NCI-H2081 treated with DMSO at 0.1 percent for 48 hours (cell line): ENCODE measurements at places on chromosomes 5 and 9.

DNA sequence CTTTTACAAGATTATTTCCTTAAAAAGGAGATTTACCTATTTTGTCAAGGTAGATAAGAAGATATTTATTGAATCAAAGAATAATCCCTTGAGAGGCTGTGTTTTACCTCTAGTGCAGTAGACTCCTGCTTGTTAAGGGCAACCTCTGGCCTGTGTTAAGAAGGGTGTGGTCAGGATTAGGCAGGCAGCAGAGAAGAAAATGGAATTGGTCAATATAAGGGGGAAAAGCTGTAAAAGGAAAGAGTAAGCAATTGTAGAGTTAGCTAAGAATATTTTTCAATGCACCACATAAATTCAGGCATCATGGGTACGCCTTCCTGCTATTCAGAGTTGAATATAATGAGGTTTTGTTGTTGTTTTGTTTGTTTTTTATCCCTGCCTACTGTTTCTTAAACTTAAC is 6.2 kb downstream of the CCDC125 start:
- no peak for DNase-seq

GRCh38 chr5:168006456-168007130 is 284.9 kb upstream of the WWC1 start:
- DNase-seq: no peak

DNA sequence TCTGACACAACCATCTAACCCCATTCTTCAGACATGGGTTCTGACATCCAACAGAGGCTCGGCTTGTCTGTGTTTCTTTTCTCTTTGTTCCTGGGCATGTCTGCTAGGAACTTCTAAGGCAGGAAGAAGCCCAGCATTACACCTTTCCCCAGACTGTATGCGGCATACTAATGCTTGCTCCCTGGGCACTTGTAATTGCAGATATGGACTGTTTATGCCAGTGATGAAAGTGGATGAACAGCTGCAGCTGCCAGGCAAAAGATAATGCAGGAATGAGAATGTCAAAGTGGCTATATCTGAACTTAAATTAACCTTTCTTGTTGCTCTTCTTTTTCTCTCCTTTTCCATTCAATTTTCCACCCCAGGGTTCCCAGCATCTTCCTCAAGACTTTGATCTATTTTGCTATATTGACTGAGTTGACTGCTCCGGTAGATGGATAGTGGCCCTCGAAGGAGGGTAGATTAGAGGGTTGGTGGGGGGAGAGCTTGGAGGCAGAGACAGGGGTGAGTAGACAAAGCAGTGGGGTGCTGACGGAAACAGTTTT is 344.4 kb downstream of the MAN2A1 start:
- DNase-seq: no peak

DNA sequence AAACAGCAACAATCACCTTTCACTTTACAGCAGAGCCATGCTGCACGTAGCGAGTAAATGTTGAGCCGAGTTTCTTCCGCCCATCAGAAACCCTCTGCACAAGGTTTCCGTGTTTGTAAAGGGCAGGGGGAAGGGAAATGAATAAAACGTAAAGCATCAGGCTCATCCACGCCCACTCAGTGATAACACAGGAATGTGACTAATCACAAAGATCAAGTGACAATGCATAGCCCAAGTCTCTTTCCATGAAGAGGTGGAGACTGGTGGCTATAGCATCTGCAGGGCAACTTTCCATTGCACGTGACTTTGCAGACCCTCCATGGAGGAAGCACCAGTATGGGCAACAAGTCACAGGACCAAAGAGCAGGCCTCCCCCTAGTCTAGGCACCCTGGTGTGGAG is 56.6 kb downstream of the CAMSAP1 start:
- DNase-seq: no peak

DNA sequence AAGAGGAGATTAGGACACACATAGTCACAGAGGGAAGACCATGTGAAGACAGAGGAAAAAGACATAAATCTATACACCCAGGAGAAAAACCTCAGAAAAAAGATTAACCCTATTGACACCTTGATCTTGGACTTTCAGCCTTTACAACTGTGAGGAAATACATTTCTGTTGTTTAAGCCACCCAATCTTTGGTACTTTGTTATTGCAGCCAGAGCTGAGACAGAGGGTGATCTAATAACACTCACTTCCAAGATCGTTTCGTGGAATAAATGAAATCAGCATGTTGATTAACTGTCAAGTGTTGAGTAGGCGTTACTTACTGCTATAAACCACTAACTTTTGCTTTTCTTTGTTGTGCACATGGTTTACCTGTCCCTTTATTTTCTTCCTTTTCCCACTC is 361.2 kb upstream of the RIOK2 start:
- DNase-seq: no peak

GRCh38 chr5:74638970-74639806 is 1.3 kb downstream of the ENC1 start:
- no peak for DNase-seq

GRCh38 chr5:170449232-170449631 is 54.6 kb upstream of the KCNIP1 start:
- DNase-seq: no peak

- no peak for DNase-seq
Observed at GRCh38 chr5:6732634-6733410, 19.6 kb downstream of the TENT4A start.

DNA sequence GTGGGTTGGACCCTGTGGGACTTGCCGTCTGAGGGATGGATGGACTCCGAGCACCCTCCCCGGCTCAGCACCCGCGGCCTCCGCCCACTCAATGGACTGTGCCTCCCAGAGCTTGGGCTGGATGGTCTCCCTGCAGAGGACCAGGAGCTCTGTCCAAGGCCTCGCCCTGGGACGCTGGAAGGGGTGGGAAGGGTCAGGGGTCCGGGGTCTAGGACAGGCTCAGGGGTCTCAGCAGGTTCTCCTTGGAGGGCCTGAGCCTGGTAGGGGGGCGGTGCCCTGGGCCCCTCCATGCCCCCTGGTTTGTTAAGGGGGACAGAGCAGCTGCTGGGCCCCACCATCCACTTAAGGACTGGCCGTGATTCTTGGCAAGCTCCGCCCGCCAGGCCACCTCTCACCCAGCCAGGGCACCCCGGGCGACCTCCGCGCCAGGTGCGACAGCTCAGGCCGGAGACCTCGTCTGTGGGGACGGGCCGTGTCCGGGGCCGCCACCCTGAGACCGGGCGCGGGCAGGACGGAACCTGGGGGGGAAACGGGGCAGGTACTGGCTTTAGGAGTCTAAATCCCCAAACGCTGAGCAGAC is 29.2 kb downstream of the EXOC3 start:
- DNase-seq: no peak

DNA sequence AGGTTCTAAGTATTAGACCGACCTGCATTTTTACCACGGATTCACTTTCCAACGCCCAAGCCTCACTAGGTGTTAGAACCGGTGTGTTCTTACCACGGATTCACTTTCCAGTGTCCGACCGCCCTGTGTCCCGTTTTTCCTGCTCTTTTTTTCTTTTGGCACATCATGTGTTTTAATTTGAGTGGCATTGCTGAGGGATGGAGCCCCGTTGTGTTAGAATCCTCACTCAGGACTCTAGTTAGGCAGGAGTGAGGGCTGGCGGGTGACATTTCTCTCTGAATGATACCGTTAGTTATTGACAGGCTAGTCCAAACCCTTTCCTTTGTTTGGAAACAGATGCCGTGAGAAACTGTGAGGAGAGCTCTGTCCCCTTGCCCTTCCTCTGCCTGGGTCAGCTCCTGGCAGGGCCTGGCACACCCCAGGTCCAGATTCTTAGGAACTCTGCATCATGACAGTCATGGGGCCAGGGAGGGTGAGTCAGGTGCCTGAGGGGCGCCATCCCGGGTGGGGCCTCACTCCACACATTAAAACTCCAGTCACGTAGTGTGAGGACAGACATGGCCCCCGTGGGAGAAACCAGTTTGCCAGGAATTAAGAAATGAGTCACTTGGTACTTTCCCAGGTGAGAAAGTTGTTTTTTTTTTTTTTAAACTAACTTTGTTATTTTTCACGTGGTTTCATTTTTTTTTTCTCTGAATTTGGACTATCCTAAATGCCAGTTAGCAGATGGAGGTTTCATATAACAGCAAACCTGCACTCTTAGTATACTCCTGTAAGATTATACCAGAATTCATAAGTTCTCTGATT is 15.8 kb downstream of the EXOC3 start:
- no peak for DNase-seq

DNA sequence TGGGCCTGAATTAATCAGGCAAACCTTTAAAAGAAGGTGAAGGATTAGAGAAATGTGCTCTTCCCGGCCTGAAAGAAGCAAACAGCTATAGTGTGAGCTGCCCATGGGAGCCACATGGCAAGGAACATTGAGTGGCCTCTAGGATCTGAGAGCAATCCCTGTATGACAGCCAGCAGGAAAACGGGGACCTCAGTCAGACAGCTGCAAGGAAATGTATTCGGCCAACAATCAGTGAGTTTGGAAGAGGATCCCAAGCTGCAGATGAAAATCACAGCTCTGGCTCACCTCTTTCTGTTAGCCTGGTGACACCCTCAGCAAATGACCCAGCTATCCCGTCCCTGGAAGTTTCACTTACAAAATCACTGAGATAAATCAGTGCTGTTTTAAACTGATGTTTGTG is 309.2 kb downstream of the SH3GL2 start:
- no peak for DNase-seq

GRCh38 chr5:87872986-87873385 is 395.7 kb downstream of the TMEM161B start:
- DNase-seq: no peak
